Naive thymus-derived CD4-positive, alpha-beta T cell (primary cell): ENCODE measurements at places on chromosomes 5 and 9.

DNA sequence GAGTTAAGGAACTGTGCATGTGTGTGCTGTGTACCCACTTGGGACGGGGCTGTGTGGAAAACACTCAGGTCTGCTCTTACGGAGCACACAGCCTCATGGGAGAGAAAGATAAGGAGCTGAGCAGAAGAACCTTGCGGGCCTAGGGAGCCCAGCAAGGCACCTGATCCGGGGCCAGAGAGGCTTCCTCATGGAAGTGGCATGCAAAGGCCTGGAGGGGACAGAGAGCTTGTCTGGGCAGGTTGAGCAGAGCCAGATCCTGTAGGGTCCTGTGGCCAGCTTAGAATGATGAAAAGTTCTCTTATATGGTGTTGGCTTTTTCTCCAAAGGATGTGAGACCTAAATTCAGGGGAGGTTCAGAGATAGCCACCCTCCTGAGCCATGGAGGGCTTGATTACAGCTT lies 45.2 kb downstream of the NEK6 start:
- H3K36me3 ChIP-seq, result no peaks in the 10 kb centered on the region
- H3K27ac ChIP-seq, result no peak overlapping the region
- no peak for DNase-seq
- H3K4me3 ChIP-seq, result no peak overlapping the region
- H3K27me3 ChIP-seq, result no peaks in the 10 kb centered on the region
- no peaks in the 10 kb centered on the region for H3K4me1 ChIP-seq

GRCh38 chr9:109062543-109062942 lies 49.2 kb upstream of the CTNNAL1 start:
- DNase-seq, result no peak
- H3K4me1 ChIP-seq, result no peaks in the 10 kb centered on the region
- H3K4me3 ChIP-seq, result no peak overlapping the region
- H3K36me3 ChIP-seq, result peaks cover 16% of the 10 kb centered on the region
- H3K27ac ChIP-seq, result no peak overlapping the region

- H3K27me3 ChIP-seq, result no peaks in the 10 kb centered on the region
- H3K27ac ChIP-seq, result no peak overlapping the region
- H3K4me1 ChIP-seq, result no peaks in the 10 kb centered on the region
- no peak for DNase-seq
- H3K36me3 ChIP-seq, result no peaks in the 10 kb centered on the region
Measured at GRCh38 chr5:126007841-126008240, 415.4 kb upstream of the GRAMD2B start.

- DNase-seq, result no peak
- H3K36me3 ChIP-seq, result no peaks in the 10 kb centered on the region
- H3K4me3 ChIP-seq, result no peak overlapping the region
- H3K27ac ChIP-seq, result no peak overlapping the region
- H3K4me1 ChIP-seq, result no peaks in the 10 kb centered on the region
Measured at GRCh38 chr9:71127301-71127700, 5.9 kb upstream of the TRPM3 start.

DNA sequence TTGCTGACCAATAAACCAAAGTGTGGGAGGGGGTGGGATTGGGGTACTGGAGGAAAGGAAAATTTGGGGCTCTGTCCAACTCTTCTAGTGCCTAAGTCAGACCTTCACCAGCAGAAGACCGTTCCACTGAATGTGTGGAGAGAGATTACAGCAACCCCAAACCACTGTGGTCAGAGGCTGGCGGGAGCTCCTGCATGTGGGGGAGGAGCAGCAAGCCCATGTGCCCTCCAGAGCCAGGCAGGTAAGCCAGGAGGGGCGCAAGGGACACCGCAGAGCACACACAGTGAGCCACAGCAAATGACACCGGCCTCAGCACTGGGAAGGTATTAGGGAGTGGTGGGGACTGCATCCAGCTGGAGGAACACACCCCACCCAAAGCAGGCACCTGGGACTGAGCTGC lies 62.9 kb downstream of the SMIM23 start:
- DNase-seq, result no peak
- no peaks in the 10 kb centered on the region for H3K27me3 ChIP-seq
- H3K36me3 ChIP-seq, result no peaks in the 10 kb centered on the region
- no peak overlapping the region for H3K4me3 ChIP-seq
- no peaks in the 10 kb centered on the region for H3K4me1 ChIP-seq

DNA sequence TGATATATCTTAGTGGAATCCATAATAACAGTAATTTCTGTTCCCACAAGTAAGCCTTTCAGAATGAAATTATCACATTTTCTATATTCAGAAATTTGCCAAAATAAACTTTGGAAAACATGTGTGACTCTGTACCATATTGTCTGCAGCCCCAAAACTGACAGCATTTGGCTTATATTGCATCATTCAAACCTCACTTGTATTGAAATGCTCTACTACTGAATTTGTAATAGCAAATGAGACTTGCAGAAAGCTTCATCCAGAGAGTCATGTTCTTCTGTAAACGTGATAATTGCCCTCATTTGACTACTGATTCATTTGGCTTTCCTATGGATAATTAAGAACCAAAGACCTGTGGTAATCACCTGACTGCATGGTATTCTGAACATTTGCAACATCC lies 1249.5 kb upstream of the CDH18 start:
- no peaks in the 10 kb centered on the region for H3K36me3 ChIP-seq
- no peak overlapping the region for H3K27ac ChIP-seq
- H3K4me3 ChIP-seq, result no peak overlapping the region
- no peak for DNase-seq
- H3K27me3 ChIP-seq, result no peaks in the 10 kb centered on the region

- no peaks in the 10 kb centered on the region for H3K4me1 ChIP-seq
- H3K4me3 ChIP-seq, result no peak overlapping the region
- no peak for DNase-seq
- H3K27me3 ChIP-seq, result no peaks in the 10 kb centered on the region
- H3K27ac ChIP-seq, result no peak overlapping the region
Measured at GRCh38 chr9:137963525-137963924, 85.9 kb downstream of the CACNA1B start.
